NCI-H1436 treated with DMSO at 0.1 percent for 48 hours (cell line): ENCODE measurements at places on chromosomes 11 and 22.

GRCh38 chr11:116199182-116199581 is 573.6 kb downstream of the BUD13 start:
- peak; percentile 79 for DNase-seq

DNA sequence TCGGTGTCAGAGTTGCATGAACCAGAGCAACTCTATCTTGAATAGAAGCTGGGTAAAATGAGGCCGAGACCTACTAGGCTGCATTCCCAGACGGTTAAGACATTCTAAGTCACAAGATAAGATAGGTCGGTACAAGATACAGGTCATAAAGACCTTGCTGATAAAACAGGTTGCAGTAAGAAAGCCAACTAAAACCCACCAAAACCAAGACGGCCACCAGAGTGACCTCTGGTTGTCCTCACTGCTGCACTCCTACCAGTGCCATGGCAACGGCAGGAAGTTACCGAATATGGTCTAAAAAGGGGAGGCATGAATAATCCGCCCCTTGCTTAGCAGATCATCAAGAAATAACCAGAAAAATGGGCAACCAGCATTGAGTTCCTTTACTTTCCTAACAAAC is 2.4 kb upstream of the KAT5 start:
- DNase-seq: no peak

DNA sequence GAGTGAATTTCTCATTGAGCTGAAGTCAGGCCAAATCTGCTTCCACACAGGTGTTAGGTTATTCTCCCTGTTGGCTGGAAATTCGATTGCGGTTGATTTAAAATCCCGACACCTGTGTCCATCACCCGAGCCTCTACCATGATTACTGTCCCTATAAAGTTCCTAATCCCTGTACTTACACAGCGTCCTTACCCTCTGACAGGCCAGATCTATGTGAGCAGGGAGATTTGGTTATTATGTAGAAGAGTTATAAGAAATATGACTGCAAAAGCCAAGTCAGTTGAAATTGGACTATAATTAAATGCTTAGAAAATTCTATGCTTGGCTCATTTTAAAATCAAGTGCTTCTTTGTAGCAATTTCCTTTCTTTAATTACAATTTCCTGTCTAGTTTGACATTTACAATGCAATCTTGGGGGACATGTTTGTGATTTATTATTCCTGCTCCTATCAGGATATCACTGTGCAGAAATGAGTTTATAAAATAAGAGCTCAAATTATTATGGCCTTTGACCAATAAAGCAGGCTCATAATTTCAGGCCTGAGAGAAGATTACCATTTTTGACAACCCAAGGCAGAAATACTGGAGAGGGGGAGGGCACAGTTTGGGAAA is 32.5 kb upstream of the LMO1 start:
- no peak for DNase-seq

GRCh38 chr11:31810779-31811647 is at the start of gene PAX6:
Gene PAX6 (minus strand): TSS chr11:31811322. CDS start chr11:31806411, 4,911 bp downstream.
- DNase-seq: no peak

- DNase-seq: no peak
Observed at GRCh38 chr11:130726234-130727037, 189.8 kb downstream of the SNX19 start.

GRCh38 chr11:94032725-94033124 is 11.6 kb downstream of the HEPHL1 start:
- DNase-seq: no peak

DNA sequence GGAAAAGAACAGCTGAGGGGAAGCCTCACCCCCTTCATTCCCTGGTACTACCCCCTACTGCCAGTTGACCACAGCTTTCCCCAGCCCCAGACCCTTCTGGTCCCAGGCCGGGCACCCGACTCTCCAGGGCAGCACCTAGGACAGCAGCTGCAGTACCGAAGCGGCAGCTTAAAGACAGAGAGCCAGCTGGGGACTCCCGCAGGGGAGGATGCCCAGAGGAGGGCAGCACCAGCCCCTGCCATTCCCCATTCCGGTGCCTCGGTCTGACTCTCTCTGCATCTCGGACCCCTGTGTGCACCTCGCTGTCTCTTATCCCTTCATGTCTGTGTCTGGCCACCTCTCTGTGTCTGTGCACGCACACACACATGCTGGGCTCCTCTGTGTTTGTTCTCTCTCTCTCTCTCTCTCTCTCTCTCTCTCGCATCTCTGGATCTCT is 9.4 kb downstream of the IGSF9B start:
- DNase-seq: peak; percentile 23

DNA sequence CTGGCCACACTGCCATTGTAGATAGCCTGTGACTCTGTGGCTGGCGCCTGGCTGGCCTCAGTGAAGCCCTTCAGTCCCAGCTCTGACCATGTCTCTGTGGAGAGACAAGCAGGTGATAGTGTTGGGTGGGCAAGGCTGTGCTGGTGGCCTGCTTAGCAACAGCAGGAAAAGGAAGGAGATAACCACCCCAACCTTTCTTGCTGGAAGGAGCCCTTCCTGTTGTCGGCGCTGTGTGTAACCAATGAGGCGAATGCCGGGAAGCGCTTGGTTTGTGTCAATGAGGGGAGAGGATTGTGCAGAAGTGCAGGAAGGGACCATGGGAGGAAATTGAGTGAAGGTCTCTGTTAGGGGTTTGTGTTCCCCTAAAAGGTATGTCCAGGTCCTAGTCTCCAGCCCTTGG is 27.3 kb downstream of the PARVB start:
- DNase-seq: no peak

GRCh38 chr11:20489948-20490347 is 102.4 kb downstream of the PRMT3 start:
- no peak for DNase-seq

DNA sequence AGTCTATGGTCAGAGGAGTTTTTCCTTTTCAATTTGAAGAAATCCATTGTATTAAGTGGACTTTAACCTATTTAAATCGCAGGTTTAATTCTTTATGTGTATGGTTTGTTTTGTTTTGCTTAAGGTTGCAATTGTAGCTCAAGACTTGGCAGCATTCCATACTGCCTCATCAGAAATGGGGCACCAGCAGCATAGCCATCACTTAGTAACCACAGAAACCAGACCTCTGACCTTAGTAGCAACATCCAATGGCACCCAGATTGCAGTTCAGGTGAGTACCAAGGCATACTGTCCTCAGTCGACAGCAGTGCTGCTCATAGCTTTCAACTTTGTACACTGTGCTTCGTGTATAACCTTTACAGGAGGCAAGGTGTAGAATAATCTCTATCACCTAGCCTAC is 48.4 kb upstream of the WEE1 start:
- no peak for DNase-seq
